ENCODE measurements at places on chromosomes 7 and 10.
A peak's percentile ranks its signal among the peaks of the same experiment; 100 is the strongest.

GRCh38 chr10:43197834-43198681, 59.8 kb downstream of the CSGALNACT2 start:
- no peak for DNase-seq

DNA sequence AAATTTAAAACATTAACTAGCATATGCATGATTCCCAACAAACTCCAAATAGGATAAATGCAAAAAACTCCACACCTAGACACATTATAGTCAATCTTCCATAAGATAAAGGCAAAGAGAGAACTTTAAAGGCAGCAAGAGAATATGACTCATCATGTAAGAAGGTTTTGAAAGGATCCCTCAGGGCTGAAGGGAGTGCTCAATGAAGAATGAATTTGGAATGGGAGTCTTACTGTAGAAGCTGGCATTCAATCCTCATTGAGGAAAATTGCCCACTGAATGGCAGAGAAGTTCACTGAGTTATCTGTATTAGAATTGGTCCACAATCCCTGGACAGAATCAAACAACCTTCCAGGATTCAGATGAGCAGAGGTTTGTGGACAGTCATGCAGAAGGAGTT, 26.1 kb upstream of the ZNF365 start:
- no peak for DNase-seq

DNA sequence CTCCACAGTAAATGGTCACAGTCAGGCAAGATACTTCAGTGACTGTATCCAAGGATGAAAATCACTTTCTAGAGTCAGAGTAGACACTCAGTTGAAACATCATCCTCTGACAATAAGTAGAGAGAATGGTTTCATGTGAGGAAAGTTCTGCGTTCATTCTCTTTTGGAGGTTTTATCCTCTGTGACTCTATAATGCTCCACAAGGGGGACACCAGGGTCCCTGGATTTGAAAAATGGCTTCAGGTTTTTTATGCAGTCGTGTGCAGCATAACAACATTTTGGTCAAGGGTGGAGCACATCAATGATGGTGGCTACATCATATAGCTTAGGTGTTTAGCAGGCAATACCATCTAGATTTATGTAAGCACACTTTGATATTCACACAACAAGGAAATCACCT, 40.4 kb downstream of the TMEM168 start:
- DNase-seq = no peak

DNA sequence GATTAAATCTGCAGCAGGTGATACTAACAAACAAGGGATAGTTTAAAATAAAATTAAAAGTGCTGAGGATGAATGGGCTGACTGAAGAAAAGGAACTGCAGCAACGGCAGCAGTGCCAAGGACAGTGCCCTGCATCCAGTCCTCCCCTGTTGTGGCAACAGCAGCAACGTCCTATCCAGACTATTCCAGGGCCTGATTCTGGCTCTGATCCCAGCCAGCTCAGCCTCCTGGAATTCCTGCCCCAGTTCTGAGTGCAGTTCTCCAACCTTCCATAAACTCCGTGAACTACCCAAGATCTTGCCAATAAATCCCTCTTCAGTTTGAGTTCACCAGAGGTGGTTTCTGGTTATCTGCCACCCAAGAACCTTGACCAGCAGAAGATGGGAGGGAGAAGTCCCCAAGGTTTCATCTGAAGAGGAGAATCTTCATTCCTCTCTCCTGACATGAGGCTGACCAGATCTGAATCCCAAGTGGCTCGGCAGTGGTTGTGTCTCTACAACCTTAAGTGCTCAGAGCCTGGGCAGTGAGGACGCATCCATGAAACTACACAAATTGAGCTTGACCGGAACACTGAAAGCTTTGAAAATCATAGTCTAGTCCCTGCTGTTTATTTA, 115.8 kb downstream of the SORBS1 start:
- peak; percentile 68 for DNase-seq

DNA sequence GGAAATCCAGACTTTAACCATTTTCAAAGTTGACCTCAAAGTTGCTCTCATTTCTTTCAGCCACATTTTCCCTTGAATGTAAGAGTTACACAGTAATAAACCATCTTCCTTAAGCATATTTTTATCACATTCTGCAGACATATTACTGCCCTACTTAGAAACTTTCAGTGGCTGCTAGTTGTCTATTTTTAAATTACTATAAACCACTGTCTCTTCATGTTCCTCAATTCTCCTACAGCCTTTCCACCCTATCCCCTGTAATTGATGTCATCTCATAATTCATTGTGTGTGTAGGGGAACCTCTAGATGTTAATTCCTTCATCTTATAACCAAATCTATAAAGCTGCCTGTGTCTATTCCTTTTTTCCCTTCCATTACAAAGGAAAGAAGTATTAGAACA, 78.1 kb upstream of the STRIP2 start:
- no peak for DNase-seq

- DNase-seq = peak; percentile 11
Measured at GRCh38 chr10:116521424-116522290, 24.1 kb upstream of the PNLIP start.

- DNase-seq = no peak
Measured at GRCh38 chr10:73588656-73589055, 2.5 kb downstream of the USP54 start.

- DNase-seq = no peak
Measured at GRCh38 chr10:6648894-6649720, 69.0 kb upstream of the PRKCQ start.

DNA sequence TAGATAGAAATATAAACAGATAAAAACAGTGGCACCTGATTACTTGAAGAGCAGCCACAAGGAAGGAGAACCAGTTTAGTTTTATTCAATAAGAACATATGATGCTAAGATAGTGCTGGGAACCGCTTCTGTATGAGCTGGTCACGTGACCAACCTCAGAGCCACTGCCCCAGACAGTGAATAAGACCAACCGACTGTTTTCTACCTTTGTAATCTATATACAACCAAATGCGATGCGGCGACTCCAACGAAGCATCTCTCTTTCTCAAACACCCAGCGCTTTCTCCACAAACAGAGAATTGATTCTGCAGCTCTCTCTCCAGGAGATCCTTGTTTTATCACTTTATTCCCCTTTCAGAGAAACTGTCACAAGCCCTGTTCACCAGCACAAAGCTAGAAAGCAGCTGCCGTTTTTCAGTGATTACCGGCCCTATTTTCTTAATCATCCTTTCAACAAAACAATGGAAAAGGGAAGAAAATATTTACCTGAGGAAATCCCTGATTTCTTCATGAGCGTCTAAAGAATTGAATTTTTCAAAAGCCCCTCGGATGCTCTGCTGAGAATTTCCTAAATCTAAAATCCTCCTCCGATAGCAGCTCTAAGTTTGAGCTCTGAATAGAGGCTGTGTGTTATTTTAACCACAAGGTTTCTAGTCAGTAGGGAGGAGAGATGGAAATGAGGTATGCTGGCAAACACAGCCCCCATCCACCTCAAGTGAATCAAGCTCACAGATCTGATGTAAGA, 55.7 kb upstream of the JCAD start:
- no peak for DNase-seq

- DNase-seq = no peak
Measured at GRCh38 chr7:112138325-112138852, 67.8 kb downstream of the DOCK4 start.

DNA sequence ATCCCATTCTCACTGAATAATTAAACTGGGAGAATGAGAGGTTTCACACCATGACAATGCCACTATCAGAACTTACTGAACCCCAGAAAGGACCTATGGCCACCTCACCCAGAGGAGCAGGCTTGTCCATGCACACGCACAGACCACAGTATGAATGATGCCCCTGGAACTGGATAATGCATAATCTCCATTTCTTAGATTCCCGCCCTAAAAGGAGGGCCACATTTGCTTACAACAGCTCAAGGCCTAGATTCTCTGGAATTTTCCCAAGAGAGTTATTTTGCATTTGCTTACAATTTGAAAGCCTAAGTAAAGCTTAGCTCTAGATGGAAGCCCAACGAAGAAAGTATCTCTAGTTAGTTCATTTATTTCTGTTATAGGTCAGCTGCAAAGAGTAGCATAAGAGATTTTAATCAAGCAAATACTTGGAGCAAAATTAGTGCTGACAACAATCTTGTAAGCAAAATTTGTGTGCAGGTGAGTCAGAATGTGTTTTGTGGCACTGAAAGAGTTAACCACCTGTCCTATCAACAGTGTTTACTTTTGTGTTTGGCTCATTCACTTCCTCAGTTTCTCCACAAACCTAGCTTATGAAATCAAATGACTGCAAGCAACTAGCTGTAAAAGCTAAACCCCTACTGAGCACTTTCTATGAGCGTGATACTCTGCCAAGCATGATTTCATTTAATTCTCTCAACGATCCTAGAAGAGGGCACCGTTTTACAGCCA, 32.1 kb downstream of the ELMO1 start:
- DNase-seq = no peak

- DNase-seq = no peak
Measured at GRCh38 chr10:27052656-27053055, 47.6 kb downstream of the ANKRD26 start.

DNA sequence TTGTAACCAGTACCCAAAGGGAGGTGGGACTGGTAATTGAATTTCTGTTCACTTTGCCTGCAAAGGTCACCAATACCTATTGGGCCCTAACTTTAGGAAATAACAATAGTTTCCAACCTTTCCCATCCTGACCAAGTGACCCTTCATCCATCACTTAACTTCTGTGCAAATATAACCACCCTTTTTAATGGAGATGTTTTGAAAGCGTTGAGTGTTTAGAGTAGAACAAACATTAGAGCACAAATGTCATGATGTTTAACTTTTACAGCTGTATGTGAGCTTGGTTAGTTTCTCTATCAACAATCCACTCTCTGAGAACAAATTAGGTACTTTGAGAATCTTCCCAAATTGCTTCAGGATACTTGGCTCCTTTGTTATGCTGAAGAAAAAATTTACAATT, 66.4 kb downstream of the MET start:
- no peak for DNase-seq

Measured in fibroblast of gingiva (primary cell).